ENCODE measurements at places on chromosomes 11 and 22. TPM values are rescaled to one million over a fixed set of nuclear protein-coding genes. Genes with fewer than 3 reads are reported as not detected.

Gene CCDC86
- polyA plus RNA-seq: 76.8 TPM

Gene TSGA10IP
- not detected for polyA plus RNA-seq

Gene ENTHD1
- polyA plus RNA-seq: 0.98 TPM

DNA sequence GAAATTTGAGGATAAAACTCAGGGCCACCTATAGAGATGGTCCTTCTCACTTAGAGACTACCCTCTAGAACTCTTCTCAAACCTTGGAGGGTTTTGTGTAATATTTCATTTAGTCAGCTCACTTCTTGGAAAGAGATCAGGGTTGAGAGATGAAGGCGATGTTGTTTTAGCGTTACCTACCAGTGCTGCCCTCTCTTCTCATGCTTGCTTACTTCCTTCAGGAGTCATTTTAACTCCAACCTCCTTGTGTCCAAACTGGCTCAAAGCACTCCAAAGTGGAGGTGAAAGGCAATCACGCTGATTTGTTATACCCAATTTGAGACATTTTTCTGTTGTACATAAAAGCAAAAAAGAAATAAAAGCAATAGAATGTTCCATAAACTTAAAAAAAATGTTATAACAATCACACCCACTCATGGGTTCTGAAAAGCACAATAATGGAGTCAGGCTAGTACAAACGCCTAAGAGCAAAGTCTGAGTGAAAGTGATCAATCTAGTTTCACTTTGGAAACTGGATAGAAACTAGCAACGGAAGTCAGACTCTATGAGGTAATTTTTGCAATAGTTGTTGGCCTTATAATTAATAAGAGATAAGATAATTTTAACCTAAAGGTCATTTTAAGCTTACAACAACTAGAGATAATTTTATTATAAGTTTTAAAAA is 117.1 kb downstream of the MRTFA start:
- no peak for DNase-seq
